ENCODE measurements at places on chromosomes 5 and 9. TPM values are rescaled to one million over a fixed set of nuclear protein-coding genes. Genes with fewer than 3 reads are reported as not detected.

Gene PDCD1LG2
- 28.1 TPM for total RNA-seq

Gene LCN10
- not detected for total RNA-seq

Gene C1QTNF3
- total RNA-seq, result 1.3 TPM

Gene ZNG1E
- total RNA-seq, result 21.3 TPM

Gene CCDC192
- not detected for total RNA-seq

Gene UBLCP1
- total RNA-seq, result 36.4 TPM

Gene C5orf22
- total RNA-seq, result 30.3 TPM

Gene LCN6
- total RNA-seq, result not detected

Gene QRFP
- total RNA-seq, result not detected

Gene OTP
- total RNA-seq, result not detected

Gene STK10
- 18.1 TPM for total RNA-seq

Gene ADGRV1
- 0.47 TPM for total RNA-seq

Gene SPINK6
- not detected for total RNA-seq

Gene UGT3A2
- total RNA-seq, result 0.12 TPM

Gene CAMK2A
- 0.17 TPM for total RNA-seq

Gene C6
- total RNA-seq, result 1.6 TPM

Gene OR1Q1
- total RNA-seq, result not detected
